ENCODE measurements at places on chromosomes 13 and 19.

DNA sequence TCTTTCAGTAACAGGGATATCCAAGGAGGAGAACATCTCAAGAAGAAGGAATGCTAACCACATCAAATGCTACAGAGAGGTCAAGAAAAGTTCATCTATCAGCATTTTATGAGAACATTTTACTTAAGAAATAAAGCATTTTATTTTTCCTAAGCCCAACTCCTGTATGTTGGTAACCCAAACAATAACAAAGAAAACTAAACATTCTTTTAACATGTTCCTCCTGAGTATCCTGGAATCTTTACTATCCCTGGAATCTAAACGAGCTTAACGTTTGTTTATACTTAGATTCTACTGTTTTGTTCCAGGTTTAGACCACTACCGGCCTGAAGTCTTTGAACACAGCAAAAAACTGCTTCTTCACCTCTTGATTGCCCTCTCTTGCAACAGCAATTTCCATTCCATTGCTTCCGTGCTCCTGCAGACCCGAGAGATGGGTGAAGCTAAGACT is 89.7 kb downstream of the ZAR1L start:
- ATAC-seq: no peak

GRCh38 chr13:44848920-44849676 is 140.2 kb downstream of the NUFIP1 start:
- ATAC-seq: no peak

GRCh38 chr19:51354103-51354741 is 12.0 kb downstream of the ETFB start:
- no peak for ATAC-seq

GRCh38 chr13:28582225-28582891 is 76.6 kb upstream of the POMP start:
- ATAC-seq: no peak

GRCh38 chr13:69603144-69603853 is 504.3 kb upstream of the ATXN8OS start:
- ATAC-seq: no peak

- no peak for ATAC-seq
These were observed 254.2 kb downstream of the ITGBL1 start for GRCh38 chr13:101706651-101707050.

GRCh38 chr13:83214452-83214851 is 667.8 kb downstream of the SLITRK1 start:
- ATAC-seq: no peak

DNA sequence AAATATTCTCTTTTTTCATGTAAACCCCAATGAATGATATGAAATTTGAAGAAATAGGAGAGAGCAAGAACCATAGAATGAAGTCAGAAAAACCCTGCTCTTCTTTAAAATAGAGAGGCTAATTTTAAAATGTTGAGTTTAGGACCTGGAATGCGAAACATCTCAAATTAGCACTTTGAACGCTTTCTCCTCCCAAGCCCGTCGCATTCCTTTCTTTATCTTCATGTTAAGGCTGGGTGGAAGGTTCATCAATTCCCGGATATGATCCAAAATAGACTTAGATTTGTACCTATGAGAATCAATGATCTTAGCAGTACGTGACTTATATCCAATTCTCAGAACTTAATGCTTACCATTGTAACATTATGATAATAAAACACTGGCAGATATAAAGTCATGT is 24.1 kb upstream of the LGALS16 start:
- no peak for ATAC-seq

GRCh38 chr19:7925171-7925851 is 624 bp downstream of the CTXN1 start:
- ATAC-seq: peak; percentile 42

DNA sequence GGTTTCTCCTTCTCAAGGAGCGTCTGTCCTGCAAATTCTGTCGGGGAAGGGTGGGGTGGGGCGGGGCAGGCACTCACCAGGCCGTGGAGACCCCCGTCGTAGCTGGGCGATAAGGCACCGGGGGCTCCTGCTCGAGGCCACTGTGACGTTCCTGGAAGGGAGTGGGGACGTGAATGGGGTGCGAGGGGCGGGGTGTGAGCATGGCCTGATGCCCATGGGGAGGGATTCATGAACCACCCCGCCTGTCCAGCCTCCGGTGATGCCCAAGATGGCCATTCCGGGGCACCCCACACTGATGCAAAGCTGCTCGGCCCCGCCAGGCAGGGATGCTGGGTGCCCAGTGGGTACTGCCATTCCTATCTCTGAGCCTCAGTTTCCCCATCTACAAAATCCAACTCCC is 14.4 kb upstream of the UQCR11 start:
- no peak for ATAC-seq

GRCh38 chr13:46712524-46712923 is 84.4 kb downstream of the ESD start:
- no peak for ATAC-seq

DNA sequence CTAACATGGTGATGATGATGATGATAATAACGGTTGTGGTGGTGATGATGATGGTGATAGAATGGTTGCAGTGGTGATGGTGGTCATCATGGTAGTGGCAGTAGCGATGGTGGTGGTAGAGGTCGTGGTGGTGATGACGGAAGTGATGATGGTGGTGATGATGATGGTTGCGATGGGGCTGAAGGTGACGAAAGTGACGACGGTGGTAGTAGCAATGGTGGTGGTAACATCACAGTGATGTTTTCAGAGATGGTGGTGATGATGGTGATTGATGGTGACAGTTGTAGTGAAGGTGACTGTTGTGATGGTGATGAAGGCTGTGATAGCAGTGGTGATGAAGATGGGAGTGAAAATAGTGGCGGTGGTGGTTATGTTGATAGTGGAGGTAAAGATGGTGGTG is 3.6 kb upstream of the ADGRE3 start:
- no peak for ATAC-seq

DNA sequence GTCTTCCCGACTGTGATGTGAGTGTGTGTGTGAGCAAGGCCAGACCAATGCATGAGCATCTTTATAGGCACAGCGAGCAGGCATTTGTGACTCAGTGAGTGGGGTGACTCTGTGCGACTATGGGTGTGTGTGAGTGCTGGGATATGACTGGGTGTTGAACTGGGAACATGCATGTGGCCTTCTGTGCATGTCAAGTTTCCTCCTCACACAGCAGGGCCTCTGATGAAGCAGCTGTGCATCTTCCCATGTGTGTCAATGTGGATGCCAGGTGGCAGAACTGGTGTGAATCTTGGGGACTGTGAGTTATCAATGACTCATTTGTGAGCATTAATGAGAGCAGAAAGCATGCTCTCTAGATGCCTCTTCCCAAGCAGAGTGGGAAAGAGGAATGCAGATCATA is 12.1 kb upstream of the LGALS14 start:
- peak; percentile 64 for ATAC-seq

- no peak for ATAC-seq
These were observed 1.1 kb upstream of the ZNF845 start for GRCh38 chr19:53332484-53332883.

GRCh38 chr19:51142119-51142518 is at the start of gene SIGLEC7:
TSS of gene SIGLEC7 (plus strand) at chr19:51142301. CDS start at chr19:51142370, 69 bp downstream.
- ATAC-seq: no peak

GRCh38 chr19:36379510-36379819 is 464 bp upstream of the ZFP14 start:
- no peak for ATAC-seq

DNA sequence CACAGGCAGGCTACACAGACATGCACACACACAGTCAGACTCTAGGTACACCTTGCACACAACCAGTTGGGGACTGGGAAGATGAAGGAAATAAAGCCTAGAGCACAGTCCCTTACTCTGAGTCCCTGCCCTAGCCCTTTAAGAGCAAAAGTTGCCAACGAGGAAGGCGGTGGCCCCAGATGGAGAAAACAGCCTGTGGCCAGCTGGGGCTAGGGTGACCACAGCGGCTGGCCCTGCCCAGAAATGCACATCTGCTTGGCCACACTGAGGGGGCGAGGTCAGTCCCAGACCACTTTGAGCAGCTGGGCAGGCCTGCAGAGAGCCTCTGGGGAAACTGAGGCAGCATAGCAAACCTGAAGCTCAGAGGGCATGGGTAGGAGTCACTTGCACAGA is 52.3 kb downstream of the PTPRS start:
- ATAC-seq: no peak

DNA sequence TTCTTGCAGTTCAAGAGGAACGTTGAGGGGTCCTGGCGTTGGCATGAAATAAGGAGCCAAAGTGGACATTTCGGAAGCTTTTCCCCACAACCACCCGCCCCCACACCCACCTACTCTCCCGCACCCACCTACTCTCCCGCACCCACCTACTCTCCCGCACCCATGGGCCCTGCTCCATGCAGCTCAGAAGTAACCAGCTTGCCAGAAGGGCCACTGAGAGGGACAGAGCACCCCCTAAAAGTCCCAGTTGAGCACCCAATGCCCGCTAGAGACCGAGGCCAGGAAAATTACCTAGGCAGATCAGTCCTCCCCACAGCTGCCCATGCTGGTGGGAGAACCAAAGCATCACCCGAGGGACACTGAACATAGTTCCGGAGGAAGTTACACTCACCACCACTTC is 11.8 kb downstream of the VSTM2B start:
- no peak for ATAC-seq

Data from activated CD4-positive, CD25-positive, alpha-beta regulatory T cell treated with anti-CD3 and anti-CD28 coated beads, Interleukin-2, amount 50 U/mL, for 24 hours (primary cell).